PC-3 (cell line): ENCODE measurements at places on chromosomes 5 and 9. TPM values are rescaled to one million over a fixed set of nuclear protein-coding genes. Genes with fewer than 3 reads are reported as not detected.

DNA sequence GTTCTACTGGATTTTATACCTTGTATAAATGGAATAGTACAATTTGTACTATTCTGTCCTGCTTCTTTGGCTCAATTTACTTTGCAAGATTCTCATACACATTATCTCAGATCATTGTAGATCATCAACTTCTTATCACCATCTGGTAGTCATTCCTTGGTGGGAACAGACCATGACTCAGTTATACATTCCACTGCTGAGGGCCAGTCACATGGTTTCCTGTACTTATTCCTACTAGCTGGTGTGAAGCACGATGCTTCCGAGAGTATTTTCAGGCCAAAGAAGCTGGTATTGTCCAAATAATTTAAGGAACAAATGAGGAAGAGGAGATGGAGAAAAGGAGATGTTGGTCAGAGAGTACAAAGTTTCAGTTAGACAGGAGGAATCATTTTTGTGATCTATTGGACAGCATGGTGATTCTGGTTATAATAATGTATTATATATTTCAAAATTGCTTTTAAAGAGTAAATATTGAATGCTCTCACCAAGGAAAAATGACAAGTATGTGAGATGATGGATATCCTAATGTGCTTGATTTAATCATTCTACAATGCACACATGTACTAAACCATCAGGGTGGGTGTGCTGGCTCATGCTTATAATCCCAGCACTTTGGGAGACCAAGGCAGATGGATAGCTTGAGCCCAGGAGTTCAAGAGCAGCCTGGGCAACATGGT is 124.1 kb downstream of the SYK start:
- no peak overlapping the region for H3K27ac ChIP-seq
- H3K4me3 ChIP-seq = no peak overlapping the region
- DNase-seq = no peak
- H3K4me1 ChIP-seq = no peaks in the 10 kb centered on the region
- no peaks in the 10 kb centered on the region for H3K36me3 ChIP-seq

DNA sequence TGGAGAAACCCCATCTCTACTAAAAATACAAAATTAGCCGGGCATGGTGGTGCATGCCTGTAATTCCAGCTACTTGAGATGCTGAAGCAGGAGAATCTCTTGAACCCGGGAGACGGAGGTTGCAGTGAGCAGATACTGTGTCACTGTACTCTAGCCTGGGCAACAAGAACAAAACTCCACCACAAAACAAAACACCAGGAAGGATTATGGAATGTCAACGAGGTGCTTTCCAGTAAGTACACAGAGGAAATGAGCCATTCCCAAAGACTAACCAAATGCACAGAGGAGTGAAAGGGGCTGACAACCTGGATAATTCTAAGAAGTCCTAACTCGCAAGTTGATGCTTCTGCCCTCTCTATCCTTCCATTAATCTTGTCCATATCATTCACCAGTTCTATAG is 126.1 kb upstream of the RETREG1 start:
- no peaks in the 10 kb centered on the region for H3K27me3 ChIP-seq
- H3K4me3 ChIP-seq = no peak overlapping the region
- H3K27ac ChIP-seq = no peak overlapping the region
- peaks cover 4% of the 10 kb centered on the region; the same call in 1 of the 2 replicates for H3K36me3 ChIP-seq
- no peaks in the 10 kb centered on the region for H3K4me1 ChIP-seq
- peak; percentile 16 for DNase-seq

DNA sequence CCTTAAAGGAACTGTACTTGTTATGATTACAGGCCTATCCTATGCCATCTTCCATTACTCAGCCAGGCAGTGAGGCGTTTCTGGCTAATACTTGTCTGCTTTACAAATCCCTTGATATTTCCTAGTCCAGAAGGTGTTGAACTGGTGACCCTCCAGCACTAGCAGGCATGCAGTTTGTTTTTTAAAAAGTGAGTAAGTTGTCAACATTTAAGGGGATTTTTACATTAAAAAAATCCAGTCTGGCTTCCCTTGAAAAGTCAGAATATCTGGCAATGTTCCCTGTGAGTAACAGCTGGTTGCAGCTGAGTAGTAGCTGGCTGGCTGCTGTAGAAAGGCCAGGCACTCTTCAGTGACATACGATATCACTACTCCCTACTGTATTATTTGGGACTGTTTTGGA is 21.8 kb downstream of the GRIN3A start:
- no peak overlapping the region for H3K4me3 ChIP-seq
- no peaks in the 10 kb centered on the region for H3K36me3 ChIP-seq
- H3K27ac ChIP-seq = no peak overlapping the region
- H3K4me1 ChIP-seq = no peaks in the 10 kb centered on the region
- DNase-seq = no peak

DNA sequence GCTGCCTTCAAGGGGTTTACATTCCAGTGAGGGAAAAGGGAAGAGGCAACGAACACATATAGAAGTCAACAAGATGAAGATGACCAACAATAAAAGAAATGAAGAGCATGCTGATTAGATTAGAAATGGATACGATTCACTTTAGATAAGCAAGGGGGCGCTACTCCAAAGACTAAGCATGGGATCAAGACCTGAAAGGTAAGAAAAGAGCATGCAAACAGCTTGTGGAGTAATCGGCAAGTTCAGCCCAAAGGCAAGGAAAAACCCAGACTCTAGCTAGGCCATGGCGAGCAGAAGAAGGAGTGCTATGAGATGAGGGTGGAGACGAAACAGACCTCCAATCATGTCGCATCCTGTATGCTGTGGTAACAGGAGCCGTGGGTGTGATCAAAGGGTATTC is 124.4 kb downstream of the FANCC start:
- H3K27ac ChIP-seq = no peak overlapping the region
- no peaks in the 10 kb centered on the region for H3K36me3 ChIP-seq
- no peaks in the 10 kb centered on the region for H3K27me3 ChIP-seq
- no peaks in the 10 kb centered on the region for H3K4me1 ChIP-seq
- no peak for DNase-seq

DNA sequence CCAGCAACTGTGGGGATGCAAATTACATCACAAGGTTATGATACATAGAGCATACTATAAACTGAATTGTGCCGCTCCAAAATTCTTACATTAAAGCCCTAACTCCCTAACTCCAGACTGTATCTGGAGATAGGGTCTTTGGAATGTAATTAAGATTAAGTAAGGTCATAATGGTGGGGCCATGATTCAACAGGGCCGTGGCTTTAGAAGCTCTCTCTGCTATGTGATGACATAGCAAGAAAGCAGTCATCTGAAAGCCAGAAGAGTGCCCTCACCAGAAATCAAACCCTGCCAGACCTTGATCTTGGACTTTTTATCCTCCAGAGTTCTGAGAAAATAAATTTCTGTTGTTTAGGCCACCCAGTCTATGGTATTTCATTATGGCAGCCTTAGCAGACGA is 123.9 kb downstream of the FBXL17 start:
- H3K27me3 ChIP-seq = no peaks in the 10 kb centered on the region
- no peaks in the 10 kb centered on the region for H3K36me3 ChIP-seq
- DNase-seq = no peak
- H3K27ac ChIP-seq = no peak overlapping the region
- no peaks in the 10 kb centered on the region for H3K4me1 ChIP-seq

DNA sequence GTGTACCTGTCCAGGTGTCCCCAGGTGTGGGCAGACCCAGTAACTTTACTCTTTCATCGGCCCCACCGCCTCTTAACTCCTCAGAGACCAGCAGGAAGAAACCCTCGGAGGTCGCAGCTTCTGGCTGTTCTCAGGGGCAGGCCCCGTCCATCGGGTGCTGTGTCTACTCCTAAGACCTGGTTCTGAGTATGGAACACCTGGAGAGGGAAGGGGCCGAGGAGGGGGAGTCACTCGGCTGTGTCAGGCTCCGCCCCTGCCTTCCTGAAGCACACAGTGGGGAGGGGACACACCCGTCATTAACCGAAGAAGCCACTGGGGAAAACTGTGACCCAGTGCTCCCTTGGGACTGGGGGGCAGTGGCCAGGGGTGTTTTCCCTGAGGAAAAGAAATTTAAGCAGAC is 22.3 kb downstream of the NTNG2 start:
- no peak overlapping the region for H3K27ac ChIP-seq
- no peaks in the 10 kb centered on the region for H3K27me3 ChIP-seq
- DNase-seq = no peak
- no peak overlapping the region for H3K4me3 ChIP-seq
- H3K4me1 ChIP-seq = no peaks in the 10 kb centered on the region; the same call in 1 of the 2 replicates
- no peaks in the 10 kb centered on the region for H3K36me3 ChIP-seq

GRCh38 chr9:20016611-20017010 is 227.8 kb upstream of the SLC24A2 start:
- no peak overlapping the region for H3K4me3 ChIP-seq
- no peak overlapping the region for H3K27ac ChIP-seq
- H3K4me1 ChIP-seq = no peaks in the 10 kb centered on the region
- H3K36me3 ChIP-seq = no peaks in the 10 kb centered on the region

- H3K27ac ChIP-seq = no peak overlapping the region
- H3K4me3 ChIP-seq = no peak overlapping the region
- H3K36me3 ChIP-seq = peaks cover 2% of the 10 kb centered on the region; the same call in 1 of the 2 replicates
- no peaks in the 10 kb centered on the region for H3K27me3 ChIP-seq
- DNase-seq = no peak
Observed at GRCh38 chr5:14171621-14172020, 28.5 kb downstream of the TRIO start.

The CLINT1 gene
- total RNA-seq = 125 and 131 TPM in 2 replicates

- DNase-seq = no peak
- H3K36me3 ChIP-seq = no peaks in the 10 kb centered on the region
- H3K4me1 ChIP-seq = no peaks in the 10 kb centered on the region
- H3K27ac ChIP-seq = no peak overlapping the region
- no peak overlapping the region for H3K4me3 ChIP-seq
- H3K27me3 ChIP-seq = peaks cover 9% of the 10 kb centered on the region; the same call in 1 of the 2 replicates
Observed at GRCh38 chr5:82570-82969, 9.4 kb upstream of the PLEKHG4B start.

The SLC6A3 gene
- total RNA-seq = not detected in 2 replicates

GRCh38 chr5:45060724-45061123 is 252.0 kb downstream of the MRPS30 start:
- no peak overlapping the region for H3K27ac ChIP-seq
- no peak for DNase-seq
- no peaks in the 10 kb centered on the region for H3K27me3 ChIP-seq
- H3K4me3 ChIP-seq = no peak overlapping the region

- H3K27ac ChIP-seq = no peak overlapping the region
- DNase-seq = no peak
- H3K4me1 ChIP-seq = no peaks in the 10 kb centered on the region
- no peaks in the 10 kb centered on the region for H3K27me3 ChIP-seq
Observed at GRCh38 chr9:112969730-112970129, 42.3 kb downstream of the ZNF883 start.

DNA sequence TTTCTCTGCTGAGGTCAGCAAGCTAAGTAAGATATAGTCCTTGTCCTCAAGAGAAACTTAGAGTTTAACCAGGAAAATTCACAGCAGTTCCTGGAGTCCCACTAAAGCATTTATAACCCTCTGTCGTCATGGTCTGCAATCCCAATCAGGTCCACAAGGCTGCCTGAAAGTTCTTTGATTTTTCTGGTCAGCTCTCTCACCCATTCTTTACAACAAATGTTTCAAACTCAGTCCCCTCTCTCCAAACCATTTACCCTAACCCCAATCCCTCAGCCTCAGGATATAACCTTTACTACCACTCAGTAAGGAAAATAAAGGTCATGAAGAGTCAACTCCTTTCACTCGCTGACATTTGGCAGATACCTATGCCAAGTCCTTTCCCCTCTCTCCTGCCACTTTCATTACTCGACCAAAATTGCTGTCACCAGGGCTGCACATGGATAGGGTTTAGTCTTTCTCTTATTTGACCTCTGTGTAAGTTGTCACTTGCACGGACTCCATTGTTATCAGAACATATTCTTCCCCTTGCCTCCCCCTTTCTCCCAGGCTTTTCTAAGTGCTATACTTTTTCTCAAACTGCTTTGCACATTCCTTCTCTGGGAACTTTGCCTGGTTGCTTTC is 936.6 kb downstream of the NR2F1-AS1 start:
- H3K4me3 ChIP-seq = no peak overlapping the region
- 0 out of 2 replicates have a peak, but pooled peaks cover 5% of the 10 kb centered on the region for H3K4me1 ChIP-seq
- no peaks in the 10 kb centered on the region for H3K27me3 ChIP-seq
- H3K36me3 ChIP-seq = no peaks in the 10 kb centered on the region

The FLT4 gene
- not detected in 2 replicates for total RNA-seq

The IL13 gene
- not detected in 2 replicates for total RNA-seq

- no peaks in the 10 kb centered on the region for H3K4me1 ChIP-seq
- H3K36me3 ChIP-seq = no peaks in the 10 kb centered on the region; the same call in 1 of the 2 replicates
- H3K27ac ChIP-seq = no peak overlapping the region
- no peaks in the 10 kb centered on the region for H3K27me3 ChIP-seq
- no peak for DNase-seq
Observed at GRCh38 chr9:86288499-86289198, 6.3 kb upstream of the ISCA1 start.

- H3K4me1 ChIP-seq = peaks cover 9% of the 10 kb centered on the region; the same call in 1 of the 2 replicates
- H3K27me3 ChIP-seq = no peaks in the 10 kb centered on the region
- no peak overlapping the region for H3K27ac ChIP-seq
- no peak for DNase-seq
Observed at GRCh38 chr5:68298479-68298878, 82.9 kb downstream of the PIK3R1 start.

DNA sequence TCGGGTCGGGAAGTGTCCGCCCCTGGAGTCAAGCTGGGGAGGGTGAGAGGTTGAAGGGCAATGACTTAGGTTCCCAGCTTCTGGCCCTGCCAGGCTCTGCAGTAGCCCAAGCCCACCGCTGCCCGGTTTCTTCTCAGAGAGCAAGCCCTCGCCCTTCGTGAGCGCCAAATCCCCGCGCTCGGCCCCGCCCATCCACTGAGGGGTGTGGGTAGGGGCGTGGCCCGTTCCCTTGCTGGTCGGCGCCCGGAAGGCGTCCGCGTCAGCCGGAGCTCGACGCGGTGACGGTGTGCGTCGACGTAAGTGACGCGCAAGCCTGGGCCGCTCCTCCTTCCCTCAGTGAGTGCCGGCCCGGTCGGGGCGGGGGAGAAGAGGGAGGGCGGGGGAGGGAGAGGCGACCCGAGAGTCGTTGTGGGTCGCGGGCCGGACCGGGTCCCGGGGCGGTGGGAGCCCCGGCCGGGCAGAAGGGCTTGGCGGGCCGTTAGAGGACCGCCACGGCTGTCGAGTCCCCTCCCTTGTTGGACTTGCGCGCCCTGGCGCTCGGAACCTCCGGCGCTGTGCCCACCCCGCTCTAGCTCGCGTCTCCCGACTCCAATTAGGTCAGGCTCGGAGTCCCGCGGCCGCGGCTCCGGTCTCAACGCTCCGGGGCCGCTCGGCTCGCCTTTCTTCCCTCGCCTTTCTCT is 659 bp downstream of the ZNF131 start:
- H3K27ac ChIP-seq = peak overlapping the region; percentile 92
- H3K36me3 ChIP-seq = peaks cover 32% of the 10 kb centered on the region
- DNase-seq = peak; percentile 99
- H3K4me3 ChIP-seq = peak overlapping the region; percentile 79
- no peaks in the 10 kb centered on the region for H3K27me3 ChIP-seq

- H3K4me1 ChIP-seq = peaks cover 13% of the 10 kb centered on the region
- peak; percentile 71 for DNase-seq
- H3K27me3 ChIP-seq = no peaks in the 10 kb centered on the region
- H3K36me3 ChIP-seq = no peaks in the 10 kb centered on the region
- no peak overlapping the region for H3K4me3 ChIP-seq
Observed at GRCh38 chr9:133994353-133995011, 2.4 kb upstream of the VAV2 start.

- peaks cover 18% of the 10 kb centered on the region for H3K4me1 ChIP-seq
- H3K4me3 ChIP-seq = no peak overlapping the region
- H3K36me3 ChIP-seq = no peaks in the 10 kb centered on the region
- H3K27me3 ChIP-seq = no peaks in the 10 kb centered on the region
- no peak overlapping the region for H3K27ac ChIP-seq
- no peak for DNase-seq
Observed at GRCh38 chr9:129880654-129881546, 45.6 kb downstream of the USP20 start.
